ENCODE measurements at places on chromosomes 7 and 10.

- no peak for DNase-seq
These were observed 105.7 kb downstream of the SVOPL start for GRCh38 chr7:138595454-138595853.

- DNase-seq = no peak
These were observed 918.6 kb upstream of the AUTS2 start for GRCh38 chr7:68679459-68680234.

DNA sequence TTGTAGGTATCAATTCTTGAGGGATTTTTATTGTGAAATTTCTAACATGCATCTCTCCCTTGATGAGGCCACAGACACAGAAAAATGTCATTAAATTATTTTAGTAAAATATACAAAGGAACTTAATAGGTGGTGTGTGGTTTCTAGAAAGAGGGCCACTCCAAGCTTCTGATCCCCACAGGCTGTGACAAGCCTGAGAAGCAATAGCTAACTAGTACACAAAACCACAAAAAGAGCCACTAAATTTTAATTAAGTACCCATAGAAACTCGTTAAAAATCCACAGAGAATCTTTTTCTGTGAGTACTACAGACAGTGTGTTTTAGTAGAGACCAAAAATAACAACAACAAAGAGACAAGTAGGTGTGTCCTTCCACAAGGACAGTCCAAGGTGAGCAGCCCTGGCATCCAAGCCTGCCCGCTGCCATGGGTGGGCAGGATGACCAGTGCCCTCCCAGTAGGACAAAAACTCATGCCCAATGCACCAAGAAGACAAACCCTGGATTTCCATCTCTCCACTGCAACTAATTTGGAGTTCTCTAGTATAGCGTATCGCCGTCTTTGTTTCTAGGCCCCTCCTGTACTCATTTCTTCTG is 81.0 kb downstream of the RNF216 start:
- DNase-seq = no peak

DNA sequence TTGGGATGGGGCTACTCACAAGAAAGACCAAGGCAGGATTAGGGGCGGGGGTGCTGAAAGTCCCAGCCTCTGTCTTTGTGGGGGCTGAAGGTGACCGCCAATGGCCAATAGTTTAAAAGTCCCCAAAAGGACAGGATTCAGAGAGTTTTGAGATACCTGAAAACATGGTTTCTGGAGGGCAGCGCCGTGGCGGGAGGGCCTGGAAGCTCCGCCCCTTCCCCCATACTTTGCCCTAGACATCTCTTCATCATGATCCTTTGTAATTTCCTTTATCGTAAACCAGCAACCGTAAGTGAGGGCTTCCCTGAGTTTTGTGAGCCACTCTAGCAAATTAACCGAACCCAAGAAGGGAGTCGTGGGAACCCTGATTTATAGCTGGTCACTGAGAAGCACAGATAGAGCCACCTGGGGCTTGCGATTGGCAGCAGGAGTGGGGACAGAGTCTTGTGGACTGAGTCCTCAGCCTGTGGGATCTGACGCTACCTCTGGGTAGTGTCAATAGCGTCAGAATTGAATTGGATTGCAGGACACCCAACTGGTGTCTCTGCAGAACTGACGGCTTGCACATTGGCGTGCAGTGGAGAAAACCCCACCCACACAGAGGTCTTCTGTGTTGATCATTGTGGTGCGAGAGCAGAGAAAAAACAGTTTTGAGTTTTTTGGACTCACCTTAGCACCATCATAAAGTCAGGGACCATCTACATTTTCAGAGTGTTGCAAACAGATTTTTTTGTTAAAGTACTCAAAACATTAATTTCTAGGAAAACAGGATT is 169.3 kb downstream of the USP6NL start:
- DNase-seq = no peak
